ENCODE measurements at places on chromosomes 5 and 9. TPM values are rescaled to one million over a fixed set of nuclear protein-coding genes. Genes with fewer than 3 reads are reported as not detected.

TTC39B gene
- polyA plus RNA-seq = 1.7 TPM

DNA sequence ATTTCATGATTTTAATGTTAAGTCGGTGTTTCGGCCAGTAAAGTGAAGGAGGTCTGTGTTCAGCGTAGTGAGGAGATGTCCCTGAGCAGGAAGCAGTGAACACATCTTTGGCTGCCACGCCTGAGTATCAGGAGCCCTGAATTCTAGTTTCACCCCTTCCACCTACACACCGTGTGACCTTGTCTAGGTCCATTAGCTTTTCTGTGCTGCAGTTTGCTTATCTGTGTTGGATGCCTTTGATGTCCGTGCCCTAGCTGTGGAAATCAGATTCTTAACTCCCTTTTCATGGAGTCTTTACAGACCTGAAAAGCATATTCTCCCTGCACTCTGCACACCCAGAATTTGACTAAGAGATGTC, 601 bp downstream of the FBXO38 start:
- no peak for DNase-seq

TRAF1 gene
- polyA plus RNA-seq = 4.7 TPM

- DNase-seq = peak; percentile 57
These were observed 483 bp downstream of the FBXL7 start for GRCh38 chr5:15500325-15501001.

LCN9 gene
- not detected for polyA plus RNA-seq

NUDT12 gene
- 15.1 TPM for polyA plus RNA-seq

DNA sequence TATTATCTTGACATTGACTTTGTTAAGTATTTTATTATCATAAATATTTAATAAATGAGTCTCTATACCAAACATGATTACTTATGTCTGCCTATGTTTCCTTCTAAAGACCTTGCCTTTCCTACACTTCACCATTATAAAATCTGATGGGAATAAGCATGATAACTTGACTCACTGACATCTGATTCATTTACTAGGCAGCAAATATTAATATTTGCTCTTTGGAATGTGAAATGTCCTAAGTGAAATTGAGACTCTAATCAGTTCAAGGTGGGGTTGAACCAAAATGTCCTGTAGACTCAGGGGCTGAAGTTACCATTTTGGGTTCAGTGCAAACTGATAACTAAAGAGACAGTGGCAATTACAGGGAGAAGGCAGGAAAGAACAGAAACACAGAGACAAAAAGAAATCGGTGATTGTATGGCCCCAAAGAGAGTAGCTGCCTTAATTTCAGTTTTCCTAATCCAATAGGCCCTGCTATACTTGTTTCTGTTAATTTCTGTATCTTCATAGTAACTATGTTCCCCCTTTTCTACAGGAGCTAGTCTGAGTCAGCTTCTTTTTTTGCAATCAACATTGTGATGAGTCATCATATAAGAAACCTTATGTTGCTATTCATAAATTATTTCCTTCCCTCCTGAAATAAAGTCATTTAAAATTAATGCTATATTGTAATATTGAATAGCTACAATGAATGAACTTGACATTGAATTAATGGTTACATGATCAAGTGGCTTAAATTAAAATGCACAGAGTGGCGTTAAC, 296.8 kb downstream of the PDE4D start:
- DNase-seq = no peak

DNA sequence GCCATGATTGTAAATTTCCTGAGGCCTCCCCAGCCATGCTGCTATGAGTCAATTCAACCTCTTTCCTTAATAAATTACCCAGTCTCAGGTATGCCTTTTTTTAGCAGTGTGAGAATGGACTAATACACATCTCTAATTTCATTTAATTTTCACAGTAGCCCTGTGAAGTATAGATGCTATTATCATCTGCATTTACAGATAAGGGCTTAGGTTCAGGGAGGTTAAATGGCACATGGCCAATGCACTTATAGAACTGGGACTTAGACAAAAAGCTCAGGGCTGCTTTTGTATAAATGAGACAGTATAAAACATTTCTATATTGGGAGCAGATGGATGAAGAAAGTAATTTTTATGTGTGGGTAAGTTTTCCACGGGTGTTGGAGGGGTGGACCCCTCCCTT, 62.9 kb upstream of the PANK3 start:
- DNase-seq = no peak

DNA sequence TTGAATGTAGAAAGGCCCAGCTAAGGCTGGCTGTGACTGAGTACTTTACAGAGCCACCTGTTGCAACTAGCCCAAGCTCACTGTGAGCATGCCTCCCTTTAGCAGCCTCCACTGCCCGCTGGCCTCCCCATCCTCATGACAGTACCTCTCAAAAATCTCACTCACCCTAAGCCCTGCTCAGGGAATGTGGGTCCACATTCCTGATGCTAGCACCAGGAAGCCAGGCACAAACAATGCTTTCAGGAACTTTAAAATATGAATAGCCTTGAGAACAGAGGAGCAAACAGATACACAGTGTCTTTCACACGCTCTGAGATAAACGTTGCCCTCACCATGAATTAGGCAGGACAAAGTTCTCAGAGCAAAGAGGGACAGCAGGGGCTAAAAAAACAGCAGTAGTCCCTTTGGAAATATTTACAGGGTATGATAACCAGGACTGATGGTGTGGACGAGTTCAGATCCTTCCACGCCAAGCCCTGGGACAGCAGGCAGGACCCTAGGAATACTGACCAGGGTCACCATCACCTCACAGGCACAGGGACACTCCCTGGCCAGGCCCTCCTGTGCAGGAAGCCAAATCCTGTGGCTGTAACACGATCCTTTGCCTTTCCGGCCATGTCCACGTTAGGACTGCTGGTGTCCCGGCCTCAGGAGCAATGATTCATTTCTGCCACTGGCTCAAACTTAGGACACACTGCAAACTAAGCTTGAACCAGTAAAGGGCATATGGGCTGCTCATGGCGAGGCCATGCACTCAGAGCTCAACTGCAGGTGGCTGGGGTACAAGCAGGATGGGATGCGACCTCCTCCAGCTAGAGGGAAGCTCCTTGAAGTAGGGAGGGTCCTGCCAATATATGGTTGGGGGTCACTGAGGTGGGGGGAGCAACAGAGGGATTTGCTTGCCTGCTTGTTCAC, 9.6 kb downstream of the ACSL6 start:
- no peak for DNase-seq

PCDHA5 gene
- not detected for polyA plus RNA-seq

TAF11L10 gene
- not detected for polyA plus RNA-seq

AQP7 gene
- 6.4 TPM for polyA plus RNA-seq

DNA sequence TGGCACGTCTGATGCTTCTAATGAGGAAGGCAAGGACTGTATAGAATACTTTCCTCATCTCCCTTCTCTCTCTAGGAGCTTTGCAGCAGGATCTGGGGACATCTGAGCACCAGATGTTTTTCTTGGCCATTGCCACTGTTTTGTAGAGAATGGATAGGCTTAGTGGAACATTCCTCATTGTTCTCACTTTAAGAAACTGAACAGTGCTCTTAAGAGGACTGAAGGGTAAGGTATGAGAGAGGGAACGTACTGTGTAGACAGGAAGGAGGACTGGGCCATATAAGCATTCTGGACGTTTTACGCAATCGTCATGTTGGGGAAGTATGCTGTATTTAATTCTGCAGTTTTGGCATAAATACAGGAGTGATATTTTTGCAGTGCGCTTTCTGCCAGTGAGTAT, 70.6 kb downstream of the SMARCA2 start:
- DNase-seq = peak; percentile 78

GRCh38 chr5:1836176-1836890, 35.1 kb downstream of the NDUFS6 start:
- no peak for DNase-seq

GRCh38 chr9:88772575-88772974, 218.7 kb upstream of the S1PR3 start:
- no peak for DNase-seq

DMRT2 gene
- polyA plus RNA-seq = 31.0 TPM

- DNase-seq = no peak
These were observed 7.6 kb upstream of the AK3 start for GRCh38 chr9:4748612-4749011.

GRCh38 chr5:31124651-31125305, 68.7 kb upstream of the CDH6 start:
- DNase-seq = no peak

NTNG2 gene
- polyA plus RNA-seq = 0.28 TPM

DNA sequence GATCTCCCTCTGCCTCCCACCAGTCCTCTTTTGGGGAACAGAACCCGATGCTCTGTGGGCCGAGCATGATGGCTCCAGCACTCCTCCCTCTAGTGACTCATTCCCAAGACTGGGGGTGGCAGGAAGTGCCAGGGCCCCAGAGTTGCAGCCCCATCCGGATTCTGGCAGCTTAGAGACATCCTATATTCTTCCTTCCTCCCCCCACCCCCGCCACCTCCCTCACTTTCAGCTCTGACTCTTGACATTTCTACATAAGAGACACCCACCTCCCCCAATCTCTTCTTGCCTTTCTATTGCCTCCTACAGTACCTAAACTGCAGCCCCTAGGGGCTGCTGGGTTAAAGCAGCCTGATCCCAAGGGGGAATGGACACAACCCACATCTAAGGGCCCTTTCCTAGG, 47.1 kb upstream of the MATR3 start:
- DNase-seq = no peak

GNA14 gene
- 6.0 TPM for polyA plus RNA-seq

All from hindlimb muscle (tissue), 1 donor.